ENCODE measurements at places on chromosomes 7 and 10.
A peak's percentile ranks its signal among the peaks of the same experiment; 100 is the strongest.

GRCh38 chr10:69226919-69227450, 6.9 kb downstream of the HKDC1 start:
- no peak for DNase-seq

DNA sequence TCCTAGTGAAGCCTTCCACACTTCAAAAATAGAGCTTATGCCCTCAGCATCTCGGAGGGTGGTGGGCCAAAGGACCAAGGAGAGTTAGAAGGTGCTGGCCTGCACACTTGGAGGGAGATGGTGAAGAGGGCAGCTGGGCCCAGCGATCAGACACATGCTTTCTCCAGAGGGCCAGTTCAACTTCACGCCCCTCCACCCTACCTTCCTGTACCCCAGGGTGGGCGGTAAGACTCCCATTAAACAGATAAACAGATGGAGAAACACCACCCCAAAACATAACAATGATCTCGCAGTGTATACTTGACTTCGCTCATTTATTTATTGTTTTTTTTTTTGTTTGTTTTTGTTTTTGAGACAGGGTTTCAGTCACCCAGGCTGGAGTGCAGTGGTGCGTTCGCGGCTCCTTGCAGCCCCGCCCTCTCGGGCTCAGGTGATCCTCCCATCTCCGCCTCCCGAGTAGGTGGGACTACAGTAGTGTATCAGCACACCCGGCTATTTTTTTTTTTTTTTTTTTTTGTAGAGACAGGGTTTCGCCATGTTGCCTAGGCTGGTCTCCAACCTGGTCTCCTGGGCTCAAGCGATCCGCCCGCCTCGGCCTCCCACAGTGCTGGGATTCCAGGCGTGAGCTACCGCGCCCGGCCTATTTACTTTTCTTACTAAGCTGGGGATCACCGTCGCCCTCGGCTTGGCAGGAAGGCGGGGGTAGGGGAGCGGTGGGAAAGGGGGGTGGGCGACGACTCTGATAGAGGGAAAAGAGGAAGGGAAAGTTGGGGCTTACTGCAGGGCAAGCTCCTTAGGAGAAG, 1.8 kb downstream of the C10orf95 start:
- DNase-seq = peak; percentile 82

- DNase-seq = no peak
These were observed 153.7 kb downstream of the DOCK4 start for GRCh38 chr7:112052498-112052897.

DNA sequence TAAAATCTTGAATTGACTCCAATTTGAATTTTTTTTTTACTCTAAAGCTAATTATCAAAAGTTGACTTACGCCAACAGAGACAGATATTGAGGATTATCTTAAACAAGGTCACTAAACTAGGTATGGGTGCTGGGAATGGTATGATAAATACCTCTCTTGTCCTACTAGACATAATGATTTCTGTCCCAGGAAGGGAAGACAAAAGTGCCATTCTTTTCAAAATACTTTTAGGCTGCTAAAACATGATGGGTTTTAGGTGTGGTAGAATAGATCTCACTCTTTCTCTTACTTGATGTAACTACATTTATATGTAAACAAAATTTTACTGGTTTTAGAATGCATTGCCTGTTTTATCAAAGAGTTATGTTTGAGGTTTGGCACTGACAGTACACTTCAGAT, 15.1 kb downstream of the TMEM60 start:
- no peak for DNase-seq

GRCh38 chr10:122245897-122246296, 25.2 kb upstream of the BTBD16 start:
- DNase-seq = no peak

- DNase-seq = no peak
These were observed 8.0 kb downstream of the DNAJC1 start for GRCh38 chr10:21995557-21995956.

- no peak for DNase-seq
These were observed 110.2 kb downstream of the SRI start for GRCh38 chr7:88109612-88110011.

DNA sequence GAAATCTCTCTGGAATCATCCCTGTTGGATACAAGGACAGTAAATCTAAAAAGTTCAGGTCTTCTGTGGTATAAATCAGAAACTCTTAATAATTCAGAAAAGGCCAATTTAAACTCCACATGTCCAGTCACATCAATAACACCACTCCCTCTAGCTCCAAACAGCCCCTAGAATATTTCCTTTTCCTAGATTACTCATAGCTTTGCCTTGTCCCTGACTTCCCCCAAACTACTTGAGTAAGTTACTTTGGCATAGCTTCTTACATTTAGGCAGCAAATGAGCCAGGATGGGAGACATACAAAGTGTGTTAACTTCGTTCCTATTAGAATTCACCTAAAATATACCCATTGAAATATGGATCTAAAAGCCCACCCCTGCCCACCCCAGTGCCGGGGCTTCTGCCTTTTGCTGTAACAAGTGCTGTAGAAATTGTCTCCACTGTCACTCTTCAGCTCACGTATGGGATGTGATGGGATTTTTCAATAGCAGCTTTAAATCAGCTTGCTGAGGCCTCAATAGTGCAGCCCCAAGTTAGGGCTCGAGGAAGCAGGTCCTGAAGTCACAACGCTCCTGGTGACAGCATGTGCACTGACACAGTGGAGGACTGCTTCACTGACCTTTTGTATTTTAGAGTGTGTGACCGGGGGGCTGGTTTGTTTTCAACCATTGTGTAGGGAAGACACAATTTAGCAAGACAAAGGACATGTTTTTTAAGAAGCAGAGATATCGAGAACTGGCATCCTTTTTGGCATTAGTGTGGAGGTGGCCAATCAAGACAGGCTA, 218.2 kb upstream of the KMT2E start:
- DNase-seq = no peak

DNA sequence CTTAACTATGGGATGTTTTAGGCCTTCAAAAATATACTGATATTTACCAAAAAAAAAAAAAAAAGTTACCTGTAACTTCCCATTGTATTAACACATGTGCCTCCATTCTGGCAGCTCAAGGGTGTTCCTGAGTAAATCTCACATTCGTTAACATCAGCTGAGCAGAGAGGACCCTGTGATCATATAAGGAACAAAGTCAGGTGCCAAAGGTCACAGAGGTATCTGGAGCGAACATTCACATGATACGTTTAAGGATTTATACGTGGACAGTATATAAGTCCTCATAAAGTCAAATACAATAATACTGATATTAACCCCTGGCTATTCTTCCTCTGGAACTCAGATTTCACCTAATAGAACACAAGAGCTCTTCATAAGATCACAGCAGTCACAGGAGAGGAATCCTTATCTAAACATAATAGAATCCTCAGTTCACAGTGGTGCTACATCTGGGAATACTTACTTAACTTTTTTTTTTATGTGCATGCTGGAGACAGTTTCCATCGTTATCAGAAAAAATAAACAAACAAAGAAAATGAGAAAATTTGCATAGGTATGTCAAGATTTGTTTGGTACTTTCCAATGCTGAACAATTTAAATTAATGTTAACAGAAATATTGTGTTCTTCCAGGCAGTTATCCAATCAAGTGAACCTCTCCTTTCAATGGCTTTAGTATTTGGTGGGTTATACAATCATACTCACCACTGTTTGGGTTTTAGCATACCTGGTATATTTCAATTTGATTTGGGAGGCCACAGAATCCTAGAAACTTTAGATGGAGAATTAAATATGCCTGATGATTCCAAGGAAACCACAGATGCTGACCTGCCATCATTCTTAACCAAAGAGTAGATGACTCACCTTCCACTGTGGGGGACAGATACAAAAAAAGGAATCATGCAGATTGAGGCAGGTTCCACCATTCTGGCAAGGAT, 6.6 kb downstream of the CUBN start:
- no peak for DNase-seq

- no peak for DNase-seq
These were observed 27.0 kb upstream of the LRRD1 start for GRCh38 chr7:92205987-92206386.

GRCh38 chr7:54933643-54934042, 85.2 kb upstream of the EGFR start:
- DNase-seq = no peak

DNA sequence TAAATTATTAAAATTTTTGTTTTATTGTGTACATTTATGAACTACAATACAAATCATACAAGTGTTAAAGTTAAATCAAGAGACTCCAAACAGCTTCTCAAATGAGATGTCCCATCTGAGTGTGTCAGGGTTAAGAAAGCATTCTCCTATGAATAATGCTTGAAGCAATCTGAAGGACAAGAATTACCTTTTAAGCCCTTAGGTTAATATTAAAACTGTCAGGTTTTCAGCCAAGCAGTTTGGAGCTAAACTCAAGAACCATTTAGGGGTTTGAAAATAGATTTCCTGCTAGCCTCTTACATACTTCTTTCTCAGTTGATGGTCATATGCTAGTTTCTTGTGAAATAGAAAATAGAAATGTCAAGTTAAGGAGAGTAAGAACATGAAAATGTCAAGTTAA, 38.3 kb downstream of the LIPJ start:
- no peak for DNase-seq

GRCh38 chr7:47932016-47932415, 16.2 kb downstream of the PKD1L1 start:
- DNase-seq = no peak

DNA sequence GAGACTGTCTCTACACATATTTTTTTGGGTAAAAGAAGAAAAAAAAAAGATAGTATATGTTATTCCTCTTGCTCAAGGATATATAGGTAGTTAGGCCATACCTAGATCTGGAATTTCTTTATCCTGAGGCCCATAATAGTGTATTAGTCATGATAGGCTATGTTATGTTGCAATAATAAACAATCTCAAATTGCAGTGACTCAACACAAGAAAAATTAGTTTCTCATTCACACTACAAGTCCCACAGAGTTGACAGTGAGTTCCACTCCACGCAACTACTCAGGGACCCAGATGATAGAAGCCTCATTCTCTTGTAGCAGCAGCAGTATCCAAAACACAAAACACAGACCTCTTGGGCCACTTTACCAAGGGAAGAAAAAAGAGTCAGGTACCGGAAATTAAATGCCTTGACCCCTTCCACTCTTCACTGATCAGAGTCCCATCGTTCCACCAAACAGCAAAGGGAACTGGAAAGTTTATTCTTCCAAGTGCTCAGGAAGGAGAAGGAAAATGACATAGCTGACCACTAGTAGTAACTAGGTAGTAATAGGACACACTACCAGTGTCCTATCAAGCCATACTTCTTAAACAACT, 7.4 kb upstream of the C10orf67 start:
- DNase-seq = no peak

DNA sequence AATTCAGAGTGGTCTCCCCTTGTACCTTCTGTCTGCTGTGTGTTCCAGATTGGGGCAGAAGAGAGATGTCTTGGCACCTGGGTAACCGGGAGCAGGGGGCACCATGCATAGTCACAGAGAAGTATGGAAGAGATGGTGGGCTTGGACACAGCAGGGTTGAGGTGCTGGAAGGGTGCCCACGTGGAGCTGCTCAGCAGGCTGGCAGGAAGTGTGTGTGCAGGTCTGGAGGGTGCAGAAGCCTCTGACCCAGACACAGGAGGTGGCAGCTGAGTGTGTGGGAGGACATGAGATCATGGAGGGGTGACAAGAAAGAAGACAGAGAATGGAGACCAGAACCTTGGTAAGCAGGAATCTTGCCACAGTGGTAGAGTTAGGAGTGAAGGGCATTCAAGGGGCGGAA, 42.3 kb upstream of the DUSP5 start:
- peak; percentile 8 for DNase-seq

DNA sequence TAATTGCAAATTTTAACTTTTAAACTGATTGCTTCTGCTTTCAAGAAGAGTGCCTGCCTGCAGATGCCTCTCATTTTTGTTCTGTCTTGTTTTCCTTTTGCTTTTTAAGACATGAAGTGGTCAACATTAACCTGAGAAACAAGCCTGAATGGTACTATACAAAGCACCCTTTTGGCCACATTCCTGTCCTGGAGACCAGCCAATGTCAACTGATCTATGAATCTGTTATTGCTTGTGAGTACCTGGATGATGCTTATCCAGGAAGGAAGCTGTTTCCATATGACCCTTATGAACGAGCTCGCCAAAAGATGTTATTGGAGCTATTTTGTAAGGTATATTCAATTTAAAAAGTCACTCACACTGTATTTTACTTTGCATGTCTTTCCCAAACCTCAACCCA, 8.8 kb downstream of the GSTO2 start:
- DNase-seq = no peak

Measured in KBM-7 (cell line).